ENCODE measurements at places on chromosomes 4 and X.

DNA sequence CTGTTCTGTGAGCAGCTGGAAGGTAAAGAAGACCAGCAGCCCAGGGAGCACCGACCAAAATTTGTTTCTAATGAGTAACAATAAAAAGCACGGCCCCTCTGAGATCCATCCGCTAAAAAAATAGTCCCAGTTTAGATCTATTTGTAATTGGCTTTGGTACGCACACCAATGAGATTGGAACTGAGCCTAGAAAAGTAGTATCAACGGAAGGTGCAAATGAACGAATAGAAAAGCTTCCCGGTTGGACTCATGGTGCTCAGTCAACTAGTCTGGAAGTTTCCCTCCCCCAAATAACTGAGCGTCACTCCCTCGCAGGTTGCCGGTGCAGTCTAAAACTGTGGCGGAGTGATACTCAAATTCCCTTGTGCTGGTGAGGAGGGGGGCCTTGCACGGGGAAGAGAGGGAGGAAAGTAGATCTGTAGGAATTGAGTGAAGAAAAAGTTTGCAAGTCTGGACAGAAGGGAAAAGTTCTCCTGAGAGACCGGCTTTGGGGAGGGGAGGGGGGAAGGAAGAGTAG lies at the start of gene COL4A5:
Gene COL4A5, plus strand, starts transcription at position 413 of the 517 bp plus-strand sequence. CDS start 288 bp downstream, outside the sequence.
- H3K27me3 ChIP-seq, result no peaks in the 10 kb centered on the region
- H3K27ac ChIP-seq, result no peak within 1 kb of the TSS
- no peak within 1 kb of the TSS for H3K4me3 ChIP-seq

- H3K27ac ChIP-seq, result no peak overlapping the region
- DNase-seq, result no peak
- H3K36me3 ChIP-seq, result no peaks in the 10 kb centered on the region
- no peaks in the 10 kb centered on the region for H3K27me3 ChIP-seq
Measured at GRCh38 chr4:172844556-172844955, 324.1 kb upstream of the GALNT7 start.

- no peaks in the 10 kb centered on the region for H3K27me3 ChIP-seq
- H3K36me3 ChIP-seq, result no peaks in the 10 kb centered on the region
- no peaks in the 10 kb centered on the region for H3K4me1 ChIP-seq
- no peak overlapping the region for H3K27ac ChIP-seq
- no peak overlapping the region for H3K4me3 ChIP-seq
Measured at GRCh38 chr4:164997941-164998340, 20.5 kb upstream of the TRIM61 start.

GRCh38 chrX:13485167-13485566 lies 84.2 kb upstream of the EGFL6 start:
- peaks cover 22% of the 10 kb centered on the region for H3K4me1 ChIP-seq
- H3K4me3 ChIP-seq, result no peak overlapping the region
- no peak overlapping the region for H3K27ac ChIP-seq
- no peaks in the 10 kb centered on the region for H3K36me3 ChIP-seq
- H3K27me3 ChIP-seq, result no peaks in the 10 kb centered on the region
